Activated T-cell treated with anti-CD3 and anti-CD28 coated beads, Interleukin-2, amount 50 U/mL, for 72 hours (primary cell): ENCODE measurements at places on chromosomes 2 and 18.
A peak's percentile ranks its signal among the peaks of the same experiment; 100 is the strongest.

- no peak for DNase-seq
These were observed 533.4 kb downstream of the ERBB4 start for GRCh38 chr2:212005085-212005671.

DNA sequence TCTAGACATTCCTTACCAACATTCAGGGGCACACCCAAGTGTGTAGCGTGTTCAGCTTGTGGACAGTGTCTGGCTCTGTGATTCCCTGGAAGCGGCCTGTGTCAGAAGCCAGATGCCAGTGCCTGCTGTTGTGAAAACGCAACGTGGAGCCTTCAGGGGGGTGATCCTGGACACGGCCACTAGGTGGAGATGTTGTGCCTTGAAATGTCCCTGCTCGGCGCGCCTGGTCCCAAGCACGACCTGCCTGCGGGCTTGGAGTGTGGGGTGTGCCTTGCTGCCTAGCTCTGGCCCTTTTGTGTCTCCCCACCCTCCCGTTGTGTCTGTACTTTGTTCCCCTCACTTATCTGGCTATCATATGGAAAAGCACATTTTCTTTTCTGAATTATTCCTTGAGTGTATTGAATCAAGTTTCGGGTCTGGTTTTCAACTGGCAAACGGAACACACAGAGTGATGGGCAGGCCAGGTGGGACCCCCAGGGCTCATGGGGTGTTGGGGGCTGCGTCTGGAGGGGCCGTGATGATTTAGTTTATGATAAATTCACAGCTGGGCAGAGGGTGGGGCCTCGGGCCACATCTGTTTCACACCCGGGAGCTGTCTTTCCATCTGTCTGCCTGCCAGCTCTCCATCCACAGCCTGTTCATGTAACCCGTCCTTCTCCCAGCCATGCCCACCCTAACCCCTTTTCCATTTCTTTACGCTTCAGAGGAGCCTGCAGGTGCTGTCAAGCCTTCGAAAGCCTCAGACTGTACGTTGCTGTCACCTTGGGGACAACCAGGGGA lies 95.5 kb downstream of the DYSF start:
- DNase-seq = peak; percentile 59

DNA sequence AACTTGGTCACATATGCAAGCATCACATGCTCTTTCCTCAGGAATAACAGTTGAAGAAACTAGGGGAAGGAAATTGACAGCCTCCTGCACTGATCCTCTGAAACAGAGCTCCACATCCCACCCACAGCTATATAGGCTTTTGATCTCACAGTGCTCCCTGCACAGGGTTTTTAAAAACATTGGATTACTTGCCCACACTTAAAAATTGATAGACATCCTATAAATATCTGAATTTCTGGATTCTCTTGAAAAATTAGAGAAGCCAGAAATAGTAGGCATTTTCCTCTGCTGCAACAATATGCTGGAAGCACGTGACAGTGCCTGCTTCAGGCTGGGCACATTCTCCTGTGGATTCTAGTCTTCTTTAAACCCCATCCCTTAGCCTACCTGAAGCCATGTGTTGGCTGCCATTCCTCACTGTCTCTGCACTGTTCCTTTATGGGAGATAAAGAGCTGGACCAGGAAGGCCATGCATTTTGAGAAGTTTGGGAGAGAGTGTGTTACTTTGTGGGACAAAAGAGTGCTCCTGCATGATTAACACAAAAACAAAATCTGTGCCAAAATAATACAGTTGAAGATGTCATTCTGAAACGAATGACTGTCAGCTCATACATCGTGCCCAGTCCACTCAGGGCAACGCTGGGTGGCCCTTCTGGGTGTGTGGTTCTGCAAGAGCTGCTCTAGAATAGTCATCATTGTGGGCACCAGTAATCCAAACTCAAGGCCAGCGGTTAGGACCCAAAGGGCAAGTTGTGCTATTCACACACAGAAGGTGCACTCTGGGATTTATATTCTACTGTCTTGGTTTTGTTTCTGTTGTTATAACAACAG lies 59.8 kb downstream of the GYPC start:
- no peak for DNase-seq

DNA sequence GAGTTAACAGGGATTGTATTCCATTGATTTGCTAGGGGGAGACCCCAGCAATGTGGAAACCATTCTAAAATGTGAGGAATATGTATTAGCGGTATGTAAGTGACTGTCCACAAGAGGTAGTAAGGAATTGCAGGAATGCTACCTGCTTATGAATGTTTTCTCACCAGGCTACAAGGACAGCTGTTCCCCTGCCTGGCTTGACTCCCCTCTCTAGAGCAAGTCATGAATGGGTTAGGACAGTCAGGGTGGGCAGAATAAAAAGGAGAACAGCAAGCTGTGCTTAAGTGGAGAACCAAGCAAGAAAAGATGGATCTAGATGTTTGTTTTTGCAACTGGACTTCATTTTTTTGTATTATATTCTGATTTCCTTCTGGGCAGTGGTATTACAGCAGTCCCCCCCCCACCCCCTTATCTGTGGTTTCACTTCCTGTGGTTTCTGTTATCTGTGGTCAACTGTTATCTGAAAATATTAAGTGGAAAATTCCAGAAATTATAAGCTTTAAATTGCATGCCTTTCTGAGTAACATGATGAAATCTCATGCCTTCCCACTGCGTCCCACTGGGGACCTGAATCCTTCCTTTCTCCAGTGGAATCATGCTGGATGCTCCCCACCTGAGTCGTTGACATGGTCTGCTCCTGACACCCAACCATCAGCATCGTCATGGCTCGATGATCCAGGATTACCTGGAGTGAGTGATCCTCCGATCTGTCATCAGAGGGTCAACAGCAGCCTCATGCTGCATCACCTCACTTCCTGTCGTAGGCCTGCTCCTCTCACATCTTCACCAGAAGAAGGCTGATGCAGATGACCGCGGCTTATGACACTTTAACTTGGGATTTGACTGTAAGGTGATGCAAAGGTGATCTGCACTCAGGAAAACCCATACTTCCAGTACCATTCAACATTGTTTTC lies 52.2 kb downstream of the VAPA start:
- DNase-seq = no peak
